NCI-H187 treated with DMSO at 0.1 percent for 48 hours (cell line): ENCODE measurements at places on chromosomes 5 and 9.
A peak's percentile ranks its signal among the peaks of the same experiment; 100 is the strongest.

GRCh38 chr5:35803191-35803651 lies 53.5 kb upstream of the IL7R start:
- no peak for DNase-seq

DNA sequence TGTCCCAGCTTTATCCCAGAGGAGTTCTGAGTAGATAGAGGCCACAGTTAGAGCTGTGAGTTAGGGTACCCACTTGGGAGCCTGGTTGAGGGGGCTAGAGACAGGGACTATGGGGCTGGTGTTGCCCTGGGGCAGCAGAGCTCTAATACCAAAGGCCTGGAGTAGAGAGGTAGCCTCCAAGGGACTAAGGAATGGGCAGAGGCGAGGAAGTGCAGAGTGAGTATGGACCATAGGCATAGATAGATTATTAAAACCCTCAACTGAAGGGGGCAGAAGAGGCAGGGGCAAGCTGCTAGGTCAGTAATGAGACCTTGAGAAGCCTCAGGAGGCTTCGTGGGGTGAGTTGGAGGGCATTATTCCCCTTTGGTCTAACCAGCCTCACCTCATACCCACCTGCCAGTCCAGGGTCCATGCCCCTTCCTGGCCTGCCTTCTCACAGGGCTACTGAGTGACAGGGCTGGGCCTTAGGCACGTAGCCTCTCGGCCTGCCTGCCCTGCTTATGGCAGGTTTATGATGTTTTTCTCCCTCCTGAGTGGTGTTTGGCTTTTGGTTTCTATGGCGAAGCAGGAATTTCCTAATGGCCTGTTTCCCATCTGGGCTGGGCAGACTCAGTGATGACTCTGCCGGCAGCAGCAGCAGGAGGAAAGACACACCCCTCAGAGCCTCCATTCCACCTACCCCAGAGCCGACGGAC lies 8.0 kb downstream of the PDLIM4 start:
- no peak for DNase-seq

DNA sequence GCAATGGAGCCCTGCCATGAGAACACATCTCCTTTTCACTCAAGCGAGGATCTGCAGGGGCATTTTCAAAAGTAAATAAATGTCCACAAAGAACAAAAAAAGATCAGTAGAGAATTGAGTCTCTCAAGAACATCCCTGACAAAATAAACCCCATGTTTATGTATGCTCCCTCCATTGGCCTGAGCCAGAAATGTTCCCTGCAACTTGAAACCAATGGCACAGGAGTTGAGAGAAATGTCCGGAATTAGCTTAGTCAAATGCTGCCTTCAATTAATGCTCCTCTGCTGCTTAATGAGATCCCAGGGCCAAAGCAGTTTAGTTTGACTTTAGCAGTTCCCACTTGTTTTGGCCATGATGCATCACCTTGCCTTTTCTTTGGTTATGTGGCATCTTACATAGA lies 238.3 kb downstream of the EBF1 start:
- no peak for DNase-seq

DNA sequence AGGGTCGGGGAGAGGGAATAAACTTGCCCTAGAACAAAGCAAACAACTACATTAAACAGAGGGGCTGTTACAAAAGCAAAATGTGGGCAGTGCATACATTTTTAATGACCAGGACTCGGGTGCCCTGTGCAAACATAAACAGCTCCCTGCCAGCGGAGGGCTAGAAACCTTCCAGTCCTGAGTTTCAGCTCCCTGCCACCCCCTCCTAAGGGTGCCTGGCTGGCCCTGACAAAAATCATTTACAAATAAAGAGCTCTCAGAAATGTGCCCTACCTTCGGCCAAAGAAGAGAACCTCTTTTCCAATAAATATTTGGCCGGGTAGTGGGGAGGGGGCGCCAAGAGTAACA lies 29.5 kb downstream of the FOXD1 start:
- DNase-seq = no peak

GRCh38 chr5:10289991-10290390 lies 17.7 kb downstream of the CMBL start:
- no peak for DNase-seq

- no peak for DNase-seq
Measured at GRCh38 chr9:96413302-96414221, 4.6 kb downstream of the ZNF367 start.

DNA sequence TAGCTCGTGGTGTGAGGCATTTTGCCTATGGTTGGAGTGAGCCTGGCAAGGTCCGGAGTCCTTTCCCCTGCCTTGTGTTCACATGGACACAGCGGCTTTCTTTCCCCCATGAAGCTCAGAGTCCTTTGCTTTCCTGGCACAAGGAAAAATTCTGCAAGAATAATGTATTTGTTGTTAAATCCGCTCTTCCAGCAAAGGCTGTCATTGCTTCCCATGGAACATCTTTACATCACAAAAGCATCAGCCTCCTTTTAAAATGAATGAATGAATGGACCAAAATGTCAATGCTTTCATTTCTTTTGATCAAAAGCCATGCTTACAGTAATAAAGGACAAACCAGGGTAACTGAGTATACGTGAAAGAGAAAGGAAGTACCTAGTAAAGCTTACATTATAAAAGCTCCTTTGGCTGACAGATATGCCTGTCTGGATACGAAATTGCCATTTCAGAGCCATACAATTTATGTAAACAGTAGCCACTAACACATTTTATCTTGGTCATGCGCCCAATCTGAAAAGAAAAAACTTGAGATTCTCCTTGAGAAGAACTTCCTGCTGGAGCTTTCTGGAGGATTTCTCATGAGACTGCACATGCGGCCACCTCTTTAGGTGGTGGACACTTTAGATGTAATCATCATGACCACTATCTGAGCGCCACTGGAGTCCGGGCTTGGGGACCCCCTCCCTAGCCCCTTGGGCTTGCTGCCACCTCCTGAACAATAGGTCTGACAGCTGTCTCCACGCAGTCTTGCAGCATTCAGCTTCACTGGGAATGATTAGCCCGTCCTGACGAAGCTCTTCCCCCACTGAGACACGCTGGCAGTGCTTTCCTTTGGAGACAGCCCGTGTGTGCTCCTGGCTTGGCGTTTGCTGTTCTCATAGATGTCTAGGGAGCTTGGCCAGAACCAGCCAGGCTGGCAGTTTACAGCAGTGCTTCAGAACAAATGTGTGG lies 355.9 kb downstream of the ADAMTS6 start:
- no peak for DNase-seq

DNA sequence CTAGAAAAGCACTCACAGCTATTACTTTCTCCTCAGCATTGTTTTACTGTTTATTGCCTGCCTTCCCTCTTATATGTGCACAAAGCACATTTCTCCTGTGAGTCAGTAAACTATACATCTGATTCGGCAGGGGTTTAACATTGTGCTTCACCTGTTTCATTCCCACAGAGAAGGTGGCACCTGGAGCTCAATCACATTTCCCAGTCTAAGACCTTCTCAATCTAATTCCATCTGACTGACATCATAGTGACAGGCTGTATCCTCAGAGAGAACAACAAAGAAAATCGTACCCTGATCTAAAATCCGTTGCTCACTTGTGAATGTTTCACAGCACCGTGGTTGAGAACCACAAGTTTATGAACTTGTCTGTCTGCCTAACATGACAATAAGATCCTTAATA lies 92.4 kb upstream of the CAST start:
- DNase-seq = peak; percentile 44
